ENCODE measurements at places on chromosomes 16 and 17.

DNA sequence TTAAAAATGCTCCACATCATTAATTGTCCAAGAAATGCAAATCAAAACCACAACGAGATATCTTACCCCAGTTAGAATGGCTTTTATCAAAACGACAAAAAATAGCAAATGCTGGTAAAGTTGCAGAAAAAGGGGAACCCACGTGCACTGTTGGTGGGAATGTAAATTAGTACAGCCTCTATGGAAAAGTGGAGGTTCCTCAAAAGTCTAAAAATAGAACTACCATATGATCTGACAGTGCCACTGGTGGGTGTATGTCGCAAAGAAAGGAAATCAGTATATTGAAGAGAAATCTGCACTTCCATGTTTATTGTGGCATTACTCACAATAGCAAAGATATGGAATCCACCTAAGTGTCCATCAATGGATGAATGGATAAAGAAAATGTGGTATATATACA, 38.2 kb upstream of the ZFHX3 start:
- no peak for DNase-seq

DNA sequence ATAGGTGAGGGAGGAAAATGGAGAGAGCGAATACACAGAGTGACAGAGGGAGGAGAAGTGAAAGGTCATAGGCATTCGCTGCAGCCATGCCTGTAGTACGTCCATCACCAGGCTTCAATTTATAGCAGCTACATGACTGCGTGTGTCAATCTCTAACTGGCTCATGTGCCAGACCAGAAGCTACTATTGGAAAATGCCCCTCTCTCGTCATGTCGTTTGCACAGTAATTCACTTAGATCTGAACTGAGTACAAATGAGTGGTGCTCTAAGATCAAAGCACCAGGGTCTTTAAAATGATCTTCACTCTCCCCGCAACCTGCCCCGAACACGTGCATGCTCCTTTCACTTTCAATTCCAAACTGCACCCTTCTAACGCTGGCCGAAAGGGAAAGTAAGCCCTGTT, 51.3 kb downstream of the ADCY9 start:
- no peak for DNase-seq

GRCh38 chr17:81342269-81343070, 47.4 kb upstream of the SLC38A10 start:
- DNase-seq, result peak; percentile 29

DNA sequence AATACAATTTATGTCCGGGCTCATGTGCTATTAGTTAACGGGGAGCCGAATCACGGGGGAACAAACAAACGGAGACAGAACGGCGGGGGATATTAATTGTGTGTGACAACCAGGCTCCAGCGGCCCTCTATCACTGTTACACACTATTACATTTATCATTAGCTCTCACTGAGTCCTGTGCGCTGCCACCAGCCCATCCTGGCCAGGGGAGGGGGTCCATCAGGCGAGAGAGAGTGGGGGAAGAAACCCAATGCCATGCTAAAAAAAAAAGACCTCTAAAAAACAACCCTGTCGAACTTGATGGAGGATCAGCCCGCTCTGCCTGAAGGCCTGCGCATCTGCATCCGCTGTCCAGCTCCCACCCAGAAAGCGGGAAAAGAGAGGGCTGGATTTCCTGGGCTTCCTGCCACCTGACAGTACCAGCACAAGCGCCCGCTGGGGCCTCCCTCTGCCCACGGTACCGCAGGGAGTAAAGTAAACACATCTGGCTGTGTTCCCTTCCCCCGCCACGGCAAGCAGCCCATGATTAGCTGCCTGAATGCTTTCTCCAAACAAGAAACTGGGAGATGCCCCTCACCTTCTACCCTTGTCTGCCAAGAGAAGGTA, 41.7 kb downstream of the PIPOX start:
- peak; percentile 49 for DNase-seq

GRCh38 chr16:72847187-72848027, 200.5 kb downstream of the ZFHX3 start:
- DNase-seq, result no peak

GRCh38 chr16:27767081-27767480, 217.1 kb downstream of the KATNIP start:
- no peak for DNase-seq

- no peak for DNase-seq
Measured at GRCh38 chr16:76038097-76038496, 239.1 kb upstream of the CNTNAP4 start.

DNA sequence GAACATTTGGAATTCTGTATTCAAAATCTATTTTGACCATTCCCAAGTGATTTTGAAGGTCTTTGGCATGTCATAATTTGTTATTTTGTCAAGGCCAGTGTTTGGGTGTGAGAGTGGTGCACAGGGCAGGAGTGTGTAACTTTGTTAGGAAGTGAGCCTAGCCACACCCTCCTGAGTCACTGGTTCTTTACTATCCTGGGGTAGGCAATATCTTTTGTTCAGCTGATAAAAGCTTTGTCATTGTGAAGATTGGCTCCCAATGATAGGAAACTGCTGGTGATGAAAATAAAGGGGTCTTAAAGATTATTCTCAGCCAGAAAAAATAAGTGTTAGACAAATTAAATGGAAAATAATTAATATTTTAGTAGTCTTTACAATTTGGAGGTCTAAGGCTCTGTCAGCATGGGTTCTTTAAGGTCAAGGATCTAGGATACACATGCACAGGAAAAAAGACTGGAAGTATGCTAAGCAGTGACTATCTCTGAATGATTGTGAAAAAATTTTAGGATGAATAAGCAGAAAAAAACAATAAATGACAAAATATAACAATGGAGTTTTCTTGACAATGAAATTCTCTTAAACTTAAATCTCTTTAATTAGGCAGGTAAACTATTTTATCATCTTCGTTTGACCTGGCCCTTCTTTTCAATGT, 5.1 kb downstream of the UBN1 start:
- no peak for DNase-seq

DNA sequence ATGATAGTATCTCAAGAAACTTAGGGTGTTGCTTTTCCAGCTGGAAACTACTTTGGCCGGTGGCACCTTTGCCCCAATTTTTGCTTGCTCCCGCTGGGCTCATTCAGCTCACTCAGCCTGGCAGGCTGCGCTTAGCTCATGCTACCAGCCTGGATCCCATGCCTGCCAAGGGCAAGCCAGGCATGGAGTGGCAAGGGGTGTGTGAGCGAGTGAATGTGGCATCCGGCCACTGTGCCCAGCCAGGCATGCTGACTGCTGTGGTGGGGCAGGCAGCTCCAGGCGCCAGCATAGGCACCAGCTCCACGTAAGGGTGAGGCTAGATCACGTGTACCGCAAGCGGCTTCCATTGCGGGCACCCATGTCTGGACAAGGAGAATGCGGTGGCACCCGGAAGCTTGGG, 9.4 kb downstream of the B3GNT9 start:
- no peak for DNase-seq

- no peak for DNase-seq
Measured at GRCh38 chr17:68257934-68258333, 10.1 kb downstream of the AMZ2 start.

DNA sequence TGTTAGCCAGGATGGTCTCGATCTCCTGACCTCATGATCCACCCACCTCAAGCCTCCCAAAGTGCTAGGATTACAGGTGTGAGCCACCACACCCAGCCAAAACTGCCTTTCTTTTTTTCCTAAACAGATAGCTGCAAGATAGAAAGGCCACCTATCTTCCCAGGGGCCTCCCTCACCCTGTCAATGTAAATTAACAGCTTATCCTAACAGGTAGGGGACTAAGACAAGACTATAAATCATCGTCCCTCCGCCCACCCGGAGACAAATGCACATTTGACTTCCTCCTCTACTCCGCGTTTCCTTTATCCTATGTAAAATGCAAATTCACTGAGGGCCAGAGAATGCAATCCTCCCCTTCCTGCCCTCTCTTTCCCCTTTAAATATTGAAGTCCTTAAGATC, 71.4 kb downstream of the MARF1 start:
- DNase-seq, result peak; percentile 21

- no peak for DNase-seq
Measured at GRCh38 chr17:32492648-32493289, 6.0 kb downstream of the CDK5R1 start.

DNA sequence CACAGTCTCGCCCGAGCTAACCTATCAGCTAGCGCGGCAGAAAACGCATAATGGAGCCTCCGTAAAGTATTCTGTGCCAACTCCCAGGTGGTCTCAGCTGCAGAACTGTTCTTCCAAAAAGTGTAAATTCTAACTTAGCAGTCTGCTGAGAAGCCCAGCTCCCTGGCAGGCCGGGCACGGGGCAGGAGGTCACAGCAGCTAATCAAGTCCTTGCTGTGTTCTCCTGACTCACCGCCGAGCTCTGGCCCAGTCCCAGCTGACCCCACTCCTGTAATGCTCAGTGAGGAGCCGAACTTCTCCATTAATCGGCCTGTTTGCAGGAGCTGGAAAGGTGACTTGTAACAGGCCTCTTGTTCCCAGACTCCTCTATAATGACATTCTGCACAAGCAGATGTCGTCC, 193.3 kb downstream of the IRX3 start:
- no peak for DNase-seq

GRCh38 chr17:74369665-74370490, 2.6 kb downstream of the GPR142 start:
- DNase-seq, result no peak

DNA sequence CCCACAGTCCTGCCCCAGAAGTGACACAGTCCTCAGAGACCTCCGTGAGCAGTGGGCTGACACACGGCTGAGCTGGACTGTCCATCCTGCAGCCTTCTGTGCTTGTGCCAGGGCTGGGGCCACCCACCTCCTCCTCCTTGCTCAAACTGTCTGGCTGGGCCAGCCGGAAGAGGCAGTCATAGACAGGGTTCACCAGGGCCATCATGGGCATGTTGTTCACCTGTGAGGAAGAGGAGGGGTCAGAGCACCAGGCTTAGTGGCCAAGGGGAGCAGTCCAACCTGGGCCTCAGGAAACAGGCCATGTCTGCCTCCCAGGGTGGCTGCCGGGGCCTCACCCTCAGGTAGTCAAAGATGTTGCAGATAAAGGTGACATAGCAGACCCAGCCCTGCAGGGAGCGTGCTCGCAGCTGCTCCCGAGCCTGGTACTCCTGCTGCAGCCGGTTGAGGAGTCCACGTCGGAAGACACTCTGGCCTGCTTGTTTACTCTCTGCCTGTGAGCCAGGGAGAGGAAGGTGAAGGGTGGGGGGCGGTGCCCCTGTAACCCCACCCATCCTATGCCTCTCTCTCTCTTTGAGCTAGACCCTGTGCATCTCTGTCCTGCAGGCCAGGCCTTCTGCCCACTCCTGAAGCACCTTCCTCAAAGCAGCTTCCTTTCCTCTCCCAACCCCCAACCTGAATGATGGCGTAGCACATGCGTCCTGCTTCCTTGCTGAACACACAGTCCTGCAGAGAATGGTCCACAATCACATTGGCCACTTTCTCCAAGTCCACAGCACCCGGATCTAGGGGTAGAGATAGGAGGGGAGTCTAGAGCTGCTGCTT, 3.4 kb downstream of the MIF4GD start:
- DNase-seq, result peak; percentile 66

DNA sequence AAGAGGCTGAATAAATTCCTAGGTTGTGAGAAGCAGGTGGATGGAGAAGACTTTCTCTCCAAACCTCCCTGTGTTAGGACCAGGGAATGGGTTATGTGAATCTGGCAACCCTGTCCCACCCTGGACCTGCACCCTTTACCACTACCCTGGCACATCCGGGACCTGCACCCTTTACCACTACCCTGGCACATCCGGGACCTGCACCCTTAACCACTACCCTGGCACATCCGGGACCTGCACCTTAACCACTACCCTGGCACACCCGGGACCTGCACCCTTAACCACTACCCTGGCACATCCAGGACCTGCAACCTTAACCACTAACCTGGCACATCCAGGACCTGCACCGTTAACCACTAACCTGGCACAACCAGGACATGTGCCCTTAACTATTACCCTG, 207.0 kb upstream of the CACNG3 start:
- DNase-seq, result no peak

Measured in left colon (tissue), 2 donors.